Fibroblast of villous mesenchyme (primary cell): ENCODE measurements at places on chromosomes 7 and 10.
A peak's percentile ranks its signal among the peaks of the same experiment; 100 is the strongest.

GRCh38 chr10:80528185-80528700 is 9.5 kb upstream of the SH2D4B start:
- no peak for DNase-seq

DNA sequence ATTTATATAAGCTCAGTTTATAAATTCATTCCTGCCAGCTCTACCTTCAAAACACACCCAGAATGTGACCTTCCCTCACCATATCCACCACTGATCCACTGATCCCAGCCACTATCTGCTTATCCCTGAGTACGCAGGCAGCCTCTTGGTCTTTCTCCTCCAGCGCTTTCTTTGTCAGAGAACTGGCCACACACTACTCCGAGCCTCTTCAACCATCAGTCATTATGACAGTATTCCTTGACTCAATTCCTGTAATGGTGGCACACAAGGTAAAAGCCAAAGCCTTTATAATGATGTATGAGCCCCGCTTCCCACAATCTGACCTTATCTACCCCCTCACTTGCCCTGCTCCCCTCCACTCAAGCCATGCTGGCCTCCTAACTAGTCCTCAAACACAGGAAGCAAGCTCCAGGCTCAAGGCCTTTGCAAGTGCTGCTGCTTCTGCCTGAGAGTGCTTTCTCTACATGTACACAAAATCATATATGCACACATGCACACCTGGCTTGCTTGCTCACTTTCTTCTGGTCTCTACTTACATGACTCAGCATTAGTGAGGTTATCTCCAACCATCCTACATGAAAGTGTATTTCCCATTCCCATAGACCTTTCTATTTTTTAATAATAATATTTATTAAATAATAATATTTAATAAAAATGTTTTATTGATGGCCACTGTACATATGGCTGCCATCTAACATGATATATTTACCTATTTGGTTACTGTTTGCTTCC is 150.4 kb upstream of the FEZF1 start:
- no peak for DNase-seq

DNA sequence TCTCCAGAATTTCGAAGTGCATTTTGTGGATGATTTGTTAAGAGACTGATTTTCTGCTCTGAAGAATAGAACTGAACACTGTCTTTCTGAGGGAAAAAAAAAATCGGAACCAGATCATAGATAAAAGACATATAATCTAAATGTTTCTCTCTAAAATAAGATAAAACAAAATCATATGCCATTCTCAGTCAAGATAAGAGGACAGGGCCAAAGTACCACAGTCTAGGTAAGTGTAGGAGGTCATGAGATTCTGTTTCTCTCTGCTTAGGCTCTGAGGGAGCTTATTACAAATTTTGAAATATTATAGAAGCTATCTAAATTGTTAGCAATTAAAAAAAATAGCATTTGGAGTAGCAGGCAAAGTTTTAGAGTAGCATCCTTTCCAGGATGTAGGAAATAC is 702 bp upstream of the AOAH start:
- DNase-seq: no peak

GRCh38 chr10:60846173-60846572 is 67.9 kb downstream of the CDK1 start:
- peak; percentile 72 for DNase-seq

- peak; percentile 28 for DNase-seq
These were observed 3.8 kb upstream of the ADAMTS14 start for GRCh38 chr10:70668454-70668970.

- peak; percentile 81 for DNase-seq
These were observed 1.3 kb downstream of the STK17A start for GRCh38 chr7:43584195-43584586.

DNA sequence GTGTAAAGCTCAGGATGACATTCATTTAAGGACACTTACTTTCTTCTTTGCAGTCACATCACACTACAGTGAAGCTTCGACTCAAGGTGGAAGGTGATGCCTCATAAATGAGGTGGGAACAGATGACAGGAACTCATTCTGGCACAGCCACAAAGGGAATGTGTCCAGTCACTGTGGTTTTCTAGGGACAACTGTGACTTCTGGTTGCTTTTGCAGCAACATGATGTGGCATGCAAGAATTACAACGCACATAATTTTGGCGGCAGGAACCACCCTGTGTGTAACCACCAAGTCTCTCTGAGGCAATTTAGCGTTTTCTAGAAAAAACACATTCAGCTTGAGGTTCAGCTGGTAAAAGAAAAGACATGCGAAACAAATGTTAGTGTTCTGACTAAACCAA is 32.0 kb upstream of the FERD3L start:
- no peak for DNase-seq

GRCh38 chr7:141585592-141586510 is 34.6 kb downstream of the AGK start:
- peak; percentile 82 for DNase-seq
